GM12891 (cell line): ENCODE measurements at places on chromosomes 12 and 14.
A peak's percentile ranks its signal among the peaks of the same experiment; 100 is the strongest.

DNA sequence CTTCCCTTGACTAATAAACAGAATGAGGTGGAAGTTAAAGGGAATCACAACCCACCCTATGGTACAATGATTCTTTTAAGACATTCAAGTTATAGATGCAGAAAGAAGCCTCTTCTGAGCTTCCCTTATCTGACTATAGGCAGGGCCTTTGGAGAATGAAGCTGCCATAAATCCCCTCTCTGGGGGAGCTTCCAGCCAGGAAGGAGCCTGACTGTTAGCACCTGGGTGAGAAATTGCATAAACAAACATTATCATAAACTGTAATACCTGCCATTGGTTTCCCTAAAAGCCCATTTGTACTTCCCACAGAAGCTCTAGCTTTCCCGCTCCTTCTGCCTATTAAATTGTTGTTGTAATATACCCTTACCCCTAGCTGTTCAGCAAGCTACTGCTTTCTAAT is 81.3 kb upstream of the RESF1 start:
- no peak for DNase-seq

GRCh38 chr14:105093038-105093430 is 27.8 kb upstream of the GPR132 start:
- peak; percentile 70 for DNase-seq

DNA sequence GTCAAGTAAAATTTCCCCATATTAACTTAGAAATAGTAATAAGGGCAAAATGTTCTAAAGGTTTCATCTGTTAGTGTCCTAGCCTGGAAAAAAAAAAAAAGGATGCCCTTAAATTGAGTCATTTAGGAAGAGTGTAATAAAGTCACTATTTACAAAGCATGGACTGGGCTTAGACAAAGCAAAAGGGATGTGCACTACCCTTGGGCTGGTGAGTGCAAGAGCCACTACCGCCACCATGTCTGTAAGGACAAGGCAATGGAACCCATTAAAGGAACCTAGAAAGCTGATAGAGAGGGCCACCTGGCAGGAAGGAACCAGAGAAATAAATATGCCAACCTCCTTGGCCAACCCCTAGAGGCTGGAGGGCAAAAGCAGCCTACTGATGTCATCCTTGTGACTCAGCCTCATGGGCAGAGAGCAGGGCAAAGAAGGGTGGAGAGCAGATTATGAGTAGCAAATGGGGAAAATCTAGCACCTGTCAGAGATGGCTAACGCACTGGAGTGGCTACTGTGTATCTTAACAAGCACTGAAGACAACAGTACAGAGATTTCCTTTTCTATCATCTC is 59.5 kb upstream of the FUT8 start:
- no peak for DNase-seq

GRCh38 chr14:54564071-54564867 is 2.7 kb upstream of the SAMD4A start:
- DNase-seq: no peak

DNA sequence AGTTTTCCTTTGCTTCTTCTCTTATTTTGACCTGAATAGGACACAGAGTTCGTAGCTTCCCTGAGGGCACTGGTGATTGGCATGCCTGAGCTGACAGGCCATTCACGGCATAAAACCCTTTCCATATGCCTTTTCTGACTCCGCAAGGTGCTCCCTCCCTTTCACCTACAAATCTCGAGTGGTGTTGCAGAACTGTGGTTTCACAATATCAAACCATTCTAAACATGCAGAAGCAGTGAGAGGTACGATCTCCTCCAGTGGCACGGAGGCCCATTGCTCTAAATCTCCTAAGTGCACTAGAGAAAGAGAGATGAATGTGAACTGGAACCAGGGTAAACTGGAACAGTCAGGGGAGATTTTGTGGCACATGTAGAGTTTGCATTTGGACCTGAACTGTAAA is 23.9 kb downstream of the CLSTN3 start:
- no peak for DNase-seq

- DNase-seq: no peak
Observed at GRCh38 chr12:62279058-62279457, 18.9 kb downstream of the USP15 start.

- DNase-seq: no peak
Observed at GRCh38 chr12:106975098-106975497, 11.8 kb downstream of the MTERF2 start.

DNA sequence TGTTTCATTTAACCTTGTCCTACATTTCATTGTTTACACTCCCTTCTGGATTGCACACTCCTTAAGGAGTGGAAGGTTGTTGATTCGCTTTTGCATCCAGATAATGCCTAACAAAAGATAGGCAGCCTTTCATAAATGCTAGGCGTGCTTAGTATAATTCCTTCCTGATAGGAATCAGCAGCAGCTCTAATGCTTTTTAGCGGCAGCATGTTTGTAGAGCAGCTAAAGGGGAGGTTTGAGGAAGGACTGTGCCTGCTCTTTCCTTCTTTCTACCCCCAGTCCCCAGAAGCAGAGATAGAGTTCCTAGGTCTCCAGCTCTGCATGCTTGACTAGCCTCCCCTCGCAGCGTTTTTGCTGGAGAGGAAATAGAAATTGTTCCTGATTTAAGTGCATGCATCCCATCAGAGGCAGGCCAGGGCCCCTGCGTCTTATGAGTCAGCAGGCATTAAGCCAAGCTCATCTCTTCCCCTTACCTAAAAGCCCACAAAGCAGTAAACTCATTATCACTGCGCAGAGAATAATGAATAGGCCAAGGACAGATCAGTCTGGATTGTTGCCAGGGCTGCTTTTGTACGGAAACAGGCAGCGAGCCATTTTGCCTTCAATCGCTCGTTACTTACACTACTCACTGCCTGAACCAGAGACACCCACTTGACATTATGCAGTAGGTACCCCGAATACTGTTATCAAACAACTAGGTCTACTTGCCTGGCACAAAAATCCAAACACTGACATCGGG is 14.0 kb upstream of the TBPL2 start:
- no peak for DNase-seq

- no peak for DNase-seq
Observed at GRCh38 chr12:108634341-108634751, 652 bp upstream of the SELPLG start.

DNA sequence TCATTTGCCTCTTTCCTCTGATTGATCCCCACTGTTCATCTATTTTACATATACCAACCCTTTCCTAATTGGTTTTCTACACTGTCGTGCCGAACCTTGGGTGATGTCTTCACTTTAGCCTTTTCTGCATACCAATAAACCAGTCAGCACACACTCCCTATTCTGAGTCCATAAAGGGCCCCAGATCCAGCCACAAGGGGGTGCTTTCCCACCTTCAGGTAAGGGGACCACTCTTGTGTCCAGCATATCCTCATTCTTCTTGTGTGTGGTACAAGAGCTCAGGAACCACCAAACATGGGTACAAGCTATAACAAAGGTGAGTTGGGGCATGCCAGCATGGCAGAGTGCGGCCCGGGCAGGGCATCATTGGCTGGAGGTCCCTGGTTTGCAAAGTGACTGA is 859.8 kb downstream of the FSCB start:
- DNase-seq: no peak

DNA sequence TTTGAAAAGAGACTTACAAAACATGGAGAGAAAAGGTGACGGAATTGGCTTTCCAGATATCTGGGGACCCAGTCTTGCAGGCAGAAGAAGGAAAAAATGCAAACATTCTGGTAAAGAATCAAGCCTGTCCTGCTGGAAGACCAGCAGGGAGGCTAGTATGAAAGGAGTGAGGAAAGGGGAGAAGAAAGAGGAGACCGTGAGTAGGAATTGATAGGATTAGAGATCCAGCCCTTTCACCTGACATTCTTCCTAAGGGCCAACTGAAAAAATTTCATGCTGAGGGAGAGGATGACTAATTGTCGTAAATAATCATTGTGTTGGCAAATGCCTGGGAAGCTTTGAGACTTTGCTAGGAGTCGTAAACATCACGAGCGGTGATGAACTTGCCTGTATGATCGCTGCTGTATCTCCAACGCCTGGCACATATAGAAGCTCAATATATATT is 12.1 kb downstream of the BHLHE41 start:
- DNase-seq: no peak

DNA sequence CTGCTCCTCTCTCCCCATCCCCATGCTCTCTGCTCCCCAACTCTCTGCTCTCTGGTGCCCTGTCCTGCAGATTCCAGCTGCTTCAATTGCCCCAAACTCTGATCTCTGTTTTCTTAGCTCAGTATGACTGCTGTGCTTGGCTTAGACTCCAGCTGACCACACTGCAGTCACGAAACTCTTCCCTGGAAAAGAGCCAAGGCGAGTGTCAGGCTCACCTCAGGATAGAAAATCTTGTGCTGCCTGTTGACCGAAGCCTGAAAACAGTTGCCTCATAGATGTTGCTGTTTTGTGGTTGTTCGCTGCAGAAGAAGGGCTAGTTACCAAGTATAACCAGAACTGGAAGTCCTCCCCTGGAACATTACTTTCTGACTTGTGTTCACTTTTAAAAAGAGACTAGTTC is 6.7 kb upstream of the STON2 start:
- DNase-seq: no peak

GRCh38 chr12:57270966-57271470 is 20.0 kb upstream of the STAC3 start:
- DNase-seq: no peak

DNA sequence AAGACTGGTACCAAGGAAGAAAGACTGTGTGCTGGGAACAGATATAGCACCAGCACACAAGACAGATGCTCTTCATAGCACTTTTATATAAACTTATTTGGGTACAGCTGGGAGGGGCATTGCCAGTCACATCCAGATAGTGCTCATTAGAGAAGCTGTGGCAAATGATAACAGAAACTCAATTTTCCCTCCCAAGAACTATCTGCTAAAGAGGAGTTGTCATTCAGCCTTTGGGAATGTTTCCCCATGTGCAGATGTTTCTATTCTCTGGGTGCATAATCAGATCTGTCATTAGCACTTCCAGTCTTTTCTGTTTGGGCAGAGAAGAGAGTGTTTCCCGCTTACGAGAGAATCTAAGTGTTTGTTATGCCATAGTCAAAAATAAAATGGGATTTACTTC is 714.9 kb upstream of the MDGA2 start:
- no peak for DNase-seq

DNA sequence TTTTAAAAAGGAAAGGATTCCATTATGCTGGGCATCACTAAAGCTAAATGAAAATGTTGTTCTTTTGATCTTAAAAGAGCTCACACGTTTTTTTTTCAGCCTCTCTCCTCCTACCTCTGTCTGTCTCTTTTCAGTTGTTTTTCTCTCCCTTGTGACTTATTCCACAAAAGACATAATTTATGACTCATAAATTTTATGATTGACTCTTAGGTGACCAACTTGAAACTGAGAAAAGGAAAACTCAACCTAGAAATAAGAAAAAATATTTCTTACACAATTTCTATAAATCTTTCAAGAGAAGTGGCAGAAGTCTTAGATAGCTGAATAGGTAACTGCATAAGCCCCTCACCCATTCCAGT is 227.7 kb upstream of the DDHD1 start:
- no peak for DNase-seq

DNA sequence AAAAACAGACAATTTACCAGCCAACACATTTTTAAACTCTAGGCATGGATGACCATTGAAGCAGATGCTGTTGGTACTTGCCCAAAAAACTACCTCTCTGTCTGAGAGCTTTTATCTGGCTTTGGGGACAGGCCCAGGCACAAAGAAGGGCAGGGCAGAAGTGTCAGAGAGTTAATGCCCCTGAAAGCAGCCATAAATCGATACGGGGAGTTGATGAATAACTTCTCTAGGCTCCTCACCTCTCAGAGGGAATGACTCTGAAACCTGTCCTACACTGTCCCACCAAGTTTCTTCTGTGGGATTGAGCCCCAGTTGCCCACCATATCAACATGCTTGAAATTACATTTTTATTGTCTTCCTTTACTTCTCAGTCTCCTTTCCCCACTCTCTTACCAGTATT is 113.0 kb upstream of the DAAM1 start:
- DNase-seq: no peak

DNA sequence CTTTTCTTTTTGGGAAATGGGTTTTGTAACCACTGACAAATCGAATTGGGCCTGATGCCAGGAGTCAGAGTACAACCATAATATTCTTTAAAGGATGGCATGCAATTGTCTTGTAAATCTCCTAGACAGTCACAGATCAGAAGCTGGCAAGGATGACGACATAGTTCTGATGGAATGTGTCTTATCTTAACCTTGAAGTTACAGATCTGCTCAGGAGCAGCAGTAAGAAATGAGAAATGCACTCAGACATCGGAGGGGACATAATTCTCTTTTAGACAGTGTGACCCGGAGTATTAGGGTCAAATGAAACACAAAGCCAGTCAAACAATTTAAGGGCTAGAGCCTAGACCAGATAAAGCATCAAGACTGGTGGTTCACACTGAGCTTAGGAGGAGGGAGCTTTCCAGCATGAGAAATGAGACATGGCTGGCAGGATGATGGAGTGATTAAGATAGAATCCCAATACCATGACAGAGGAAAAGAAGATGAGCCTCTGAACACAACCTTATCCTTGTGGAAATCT is 17.5 kb downstream of the CBX5 start:
- no peak for DNase-seq

DNA sequence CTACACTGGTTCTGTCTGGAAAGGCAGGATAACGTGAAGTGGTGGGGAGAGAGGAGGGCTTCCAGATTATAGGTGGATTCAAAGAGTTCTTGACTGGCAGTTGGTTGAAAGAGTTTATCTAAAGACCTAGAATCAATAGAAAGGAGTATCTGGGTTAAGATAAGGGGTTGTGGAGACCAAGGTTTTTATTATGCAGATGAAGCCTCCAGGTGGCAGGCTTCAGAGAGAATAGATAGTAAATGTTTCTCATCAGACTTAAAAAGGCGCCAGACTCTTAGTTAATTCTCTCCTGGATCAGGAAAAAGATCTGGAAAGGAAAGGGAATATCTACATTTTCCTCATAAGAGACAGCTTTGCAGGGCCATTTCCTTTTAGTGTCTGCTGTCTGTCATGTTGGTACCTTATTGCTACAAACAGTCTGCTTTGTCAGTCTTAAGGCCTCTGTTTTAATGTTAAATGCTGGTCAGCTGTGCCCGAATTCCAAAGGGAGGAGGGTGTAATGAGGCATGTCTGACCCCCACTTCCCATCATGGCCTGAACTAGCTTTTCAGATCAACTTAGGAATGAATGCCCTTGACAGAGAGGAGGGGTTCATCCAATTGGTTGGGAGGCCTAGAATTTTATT is 401.3 kb downstream of the FUT8 start:
- DNase-seq: no peak

DNA sequence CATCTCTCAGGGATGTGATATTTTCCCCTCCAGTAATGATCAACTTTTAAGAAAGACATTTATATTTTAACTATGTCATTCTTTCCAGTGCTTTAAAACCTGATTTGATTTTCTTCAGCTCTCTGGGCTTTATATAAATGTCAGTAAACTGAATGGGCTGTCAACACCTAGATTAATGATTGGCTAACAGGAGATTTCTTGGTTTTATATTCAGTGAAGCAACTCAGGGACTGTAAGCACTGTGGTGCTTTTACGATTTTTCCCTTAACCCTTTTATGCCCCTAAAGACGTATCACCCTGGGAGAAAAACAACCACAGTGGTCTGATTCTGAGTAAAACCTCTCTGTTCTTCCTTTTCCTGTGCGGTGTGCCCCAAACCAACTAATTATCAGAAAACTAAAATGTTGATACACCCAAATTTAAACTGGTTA is 38.0 kb downstream of the PTGER2 start:
- DNase-seq: no peak

GRCh38 chr14:103697603-103698379 is 17.5 kb downstream of the XRCC3 start:
- no peak for DNase-seq
